ENCODE measurements at places on chromosomes 11 and 22.

DNA sequence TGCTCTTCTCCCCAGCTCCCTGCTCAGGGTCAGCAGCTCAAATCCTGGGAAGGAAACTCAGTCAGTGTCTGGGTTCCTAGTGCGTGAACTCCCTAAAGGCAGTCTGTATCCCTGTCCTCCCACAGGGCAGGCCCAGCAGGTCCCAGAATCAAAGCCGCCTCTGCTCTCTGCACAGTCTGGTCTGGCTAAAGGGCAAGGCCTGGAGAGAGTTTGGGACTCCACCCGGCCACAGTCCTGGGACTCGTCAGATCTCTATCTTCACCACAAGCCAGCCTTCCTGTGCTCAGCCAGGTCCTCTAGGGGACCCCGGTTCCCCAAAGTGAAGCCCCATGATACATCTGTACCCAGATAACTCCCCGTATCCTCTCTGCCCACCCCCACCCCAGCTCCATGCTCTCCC lies 56.2 kb upstream of the CSNK2A3 start:
- no peak overlapping the region for H3K27ac ChIP-seq
- H3K36me3 ChIP-seq = no peaks in the 10 kb centered on the region
- H3K27me3 ChIP-seq = peaks cover 6% of the 10 kb centered on the region
- no peak for DNase-seq
- peaks cover 26% of the 10 kb centered on the region for H3K4me1 ChIP-seq

DNA sequence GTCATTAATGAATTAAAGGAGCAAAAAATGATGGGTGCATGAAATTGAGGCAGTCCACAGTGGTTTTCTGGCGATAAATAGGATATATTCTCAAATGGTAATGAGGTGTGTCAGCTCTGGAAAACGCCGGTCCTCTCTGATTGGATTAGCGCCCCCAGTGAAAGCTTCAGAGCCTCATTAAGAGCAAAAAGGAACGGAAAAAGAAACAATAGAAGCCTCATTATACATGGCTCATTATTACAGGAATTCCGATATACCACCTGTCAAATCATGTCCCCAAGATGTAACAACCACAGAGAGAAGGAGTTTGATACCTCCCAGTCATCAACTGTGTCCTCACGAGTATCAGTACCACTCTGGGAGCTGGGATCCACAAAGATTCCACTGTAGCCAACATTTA lies 175.7 kb upstream of the PITPNB start:
- H3K27me3 ChIP-seq = no peaks in the 10 kb centered on the region
- H3K4me1 ChIP-seq = no peaks in the 10 kb centered on the region
- no peak for DNase-seq
- H3K4me3 ChIP-seq = no peak overlapping the region

DNA sequence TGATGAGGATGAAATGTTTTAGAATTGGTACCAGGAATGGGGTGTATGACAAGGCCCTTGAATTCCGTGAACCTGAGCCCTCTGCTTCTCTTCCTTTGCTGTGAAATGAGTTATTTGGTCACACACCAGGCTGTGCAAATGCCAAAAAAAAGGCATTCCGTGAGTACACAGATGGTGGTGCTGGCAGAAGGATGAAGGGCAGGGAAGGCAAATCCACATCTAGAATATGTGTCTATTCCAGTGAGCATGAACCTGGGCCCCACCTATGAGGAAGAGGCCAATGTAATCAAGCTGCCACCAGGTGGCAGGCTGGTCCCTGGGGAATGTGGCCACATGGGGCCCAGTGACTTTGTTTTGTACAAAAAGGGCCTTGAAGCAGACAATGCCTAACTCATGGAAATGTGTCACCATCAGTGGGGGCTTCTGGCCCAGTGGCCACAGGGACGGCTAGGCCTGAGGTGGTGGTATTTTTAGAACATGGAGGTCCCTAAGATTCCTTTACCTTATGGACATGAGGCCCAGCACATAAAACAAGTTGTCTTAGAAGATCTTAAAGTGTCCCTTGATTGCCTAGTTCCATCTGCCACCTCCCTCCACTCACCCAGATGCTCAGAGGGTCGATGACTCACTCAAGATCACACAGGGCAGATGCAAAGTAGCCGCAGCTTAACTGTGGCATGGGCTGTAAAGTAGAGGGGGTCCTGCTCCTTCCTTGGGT lies 3.9 kb upstream of the RNF215 start:
- peaks cover 29% of the 10 kb centered on the region for H3K4me1 ChIP-seq
- H3K27me3 ChIP-seq = no peaks in the 10 kb centered on the region
- no peaks in the 10 kb centered on the region for H3K36me3 ChIP-seq
- no peak overlapping the region for H3K4me3 ChIP-seq
- no peak overlapping the region for H3K27ac ChIP-seq

DNA sequence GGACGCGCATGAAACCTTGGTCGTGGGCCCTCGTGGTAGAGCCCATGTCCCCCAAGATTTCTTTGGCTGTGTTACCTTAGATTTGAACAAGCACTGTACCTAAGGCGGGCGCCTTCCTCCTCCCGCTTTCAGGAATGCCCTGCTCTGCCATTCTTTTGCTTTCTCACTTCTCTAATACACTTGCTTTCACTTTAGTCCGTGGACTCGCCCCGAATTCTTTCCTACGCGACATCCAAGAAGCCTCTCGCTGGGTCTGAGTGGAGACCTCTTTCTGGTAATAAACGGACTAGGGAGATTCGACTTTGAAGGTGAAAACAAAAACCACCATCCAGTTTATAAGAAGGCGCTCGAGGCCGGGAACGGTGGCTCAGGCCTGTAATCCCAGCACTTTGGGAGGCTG lies 1.2 kb upstream of the NUP50 start:
- no peaks in the 10 kb centered on the region for H3K27me3 ChIP-seq
- H3K4me3 ChIP-seq = peak overlapping the region; percentile 99
- peak overlapping the region; percentile 99 for H3K27ac ChIP-seq
- peaks cover 85% of the 10 kb centered on the region for H3K4me1 ChIP-seq

GRCh38 chr11:10455637-10456487 lies 798 bp downstream of the AMPD3 start:
- peak; percentile 25 for DNase-seq
- H3K27ac ChIP-seq = peak overlapping the region; percentile 68
- H3K4me3 ChIP-seq = no peak overlapping the region
- H3K4me1 ChIP-seq = peaks cover 66% of the 10 kb centered on the region
- no peaks in the 10 kb centered on the region for H3K36me3 ChIP-seq

GRCh38 chr22:35409783-35410662 lies 10.1 kb downstream of the MCM5 start:
- H3K36me3 ChIP-seq = peaks cover 6% of the 10 kb centered on the region
- H3K4me1 ChIP-seq = no peaks in the 10 kb centered on the region
- peak overlapping the region; percentile 63 for H3K27ac ChIP-seq
- DNase-seq = no peak

DNA sequence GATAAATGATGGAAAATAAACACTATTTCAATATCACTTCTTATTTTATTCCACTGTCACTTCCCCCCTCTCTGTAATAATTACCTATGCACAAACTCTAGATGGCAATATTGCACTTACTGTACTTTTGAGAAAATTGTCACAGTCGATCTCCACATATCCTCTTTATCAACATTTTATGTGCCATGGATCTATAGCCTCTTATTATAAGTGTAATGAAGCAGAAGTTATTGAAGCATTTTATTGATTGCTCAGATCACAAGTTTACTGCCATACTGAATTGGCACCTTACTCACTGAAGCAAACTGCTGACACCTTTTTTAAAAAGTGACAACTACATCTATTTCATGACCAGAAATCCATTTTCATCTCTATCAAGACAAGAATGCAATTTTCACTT lies 133.4 kb downstream of the DCDC1 start:
- no peaks in the 10 kb centered on the region for H3K4me1 ChIP-seq
- no peak overlapping the region for H3K4me3 ChIP-seq
- no peak for DNase-seq
- no peak overlapping the region for H3K27ac ChIP-seq
- H3K36me3 ChIP-seq = no peaks in the 10 kb centered on the region

DNA sequence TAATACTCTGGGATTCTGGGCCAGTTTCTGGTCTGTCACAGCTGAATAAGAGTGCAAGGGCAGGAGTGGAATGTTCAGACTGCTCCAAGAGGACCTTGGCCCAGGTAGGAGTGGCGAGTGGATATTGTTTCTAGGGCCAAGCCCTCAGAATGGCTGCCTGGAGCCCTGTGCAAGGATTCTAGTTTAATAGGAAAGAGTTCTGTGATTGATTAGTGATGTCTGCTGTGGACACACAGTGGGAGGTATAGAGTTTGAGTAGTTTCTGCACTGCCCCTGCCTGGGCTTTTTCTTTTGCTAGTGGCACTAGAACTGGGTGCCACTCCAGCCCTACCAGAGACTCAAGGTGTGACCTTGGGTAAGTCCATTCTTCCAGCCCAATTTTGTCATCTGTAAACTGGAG lies 9.7 kb upstream of the MPPED1 start:
- H3K4me3 ChIP-seq = no peak overlapping the region
- no peaks in the 10 kb centered on the region for H3K4me1 ChIP-seq
- no peaks in the 10 kb centered on the region for H3K27me3 ChIP-seq
- no peak for DNase-seq

DNA sequence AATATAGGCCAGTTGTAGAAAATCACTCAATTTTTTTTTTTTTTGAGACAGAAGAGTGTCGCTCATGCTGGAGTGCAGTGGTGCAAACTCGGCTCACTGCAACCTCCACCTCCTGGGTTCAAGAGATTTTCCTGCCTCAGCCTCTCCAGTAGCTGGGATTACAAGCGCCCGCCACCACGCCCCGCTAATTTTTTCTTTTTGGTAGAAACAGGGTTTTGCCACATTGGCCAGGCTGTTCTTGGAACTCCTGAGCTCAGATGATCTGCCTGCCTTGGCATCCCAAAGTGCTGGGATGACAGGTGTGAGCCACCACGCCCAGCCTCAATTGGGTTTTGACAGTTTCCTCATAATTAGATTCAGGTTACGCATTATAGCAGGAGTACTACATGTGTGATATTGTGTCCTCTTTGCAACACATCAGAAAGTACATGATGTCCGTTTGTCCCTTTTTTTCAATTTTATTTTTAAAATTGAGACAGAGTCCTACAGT lies 2.6 kb upstream of the ATP6V1E1 start:
- H3K4me1 ChIP-seq = peaks cover 13% of the 10 kb centered on the region
- H3K4me3 ChIP-seq = no peak overlapping the region
- no peak for DNase-seq
- H3K36me3 ChIP-seq = no peaks in the 10 kb centered on the region
- H3K27me3 ChIP-seq = no peaks in the 10 kb centered on the region

DNA sequence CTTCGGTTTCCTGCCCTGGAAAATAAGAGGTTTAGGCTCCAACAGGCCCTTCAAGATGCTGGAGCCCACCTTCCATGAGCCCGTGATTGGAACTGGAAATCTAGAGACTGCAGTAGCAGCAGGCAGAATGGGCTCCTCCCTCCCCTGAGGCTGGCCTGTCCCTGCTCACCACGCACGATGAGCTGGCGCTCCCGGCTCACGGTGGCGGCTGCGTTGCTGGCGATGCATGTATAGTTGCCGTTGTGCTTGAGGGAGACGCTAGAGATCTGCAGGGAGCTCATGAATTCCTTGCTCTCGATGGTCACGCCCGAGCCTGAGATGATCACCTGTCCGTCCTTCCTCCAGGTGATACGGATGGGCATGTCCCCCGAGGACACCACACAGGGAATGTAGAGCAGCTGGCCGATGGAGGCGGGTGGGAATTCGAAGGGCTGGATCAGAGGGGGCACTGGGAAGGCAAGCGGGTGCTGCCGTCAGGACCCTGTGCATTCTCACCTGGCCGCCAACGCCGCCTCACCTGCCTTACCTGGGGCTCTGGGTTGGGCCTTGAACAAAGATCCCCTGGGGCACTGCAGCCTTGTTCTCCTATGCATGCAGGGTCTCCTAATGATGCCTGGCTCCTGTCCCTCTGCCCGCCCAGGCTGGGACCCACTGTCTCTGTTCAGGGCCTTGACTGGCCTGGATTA lies 177.8 kb downstream of the CEP164 start:
- H3K4me3 ChIP-seq = no peak overlapping the region
- no peaks in the 10 kb centered on the region for H3K4me1 ChIP-seq
- DNase-seq = no peak
- H3K27ac ChIP-seq = no peak overlapping the region

DNA sequence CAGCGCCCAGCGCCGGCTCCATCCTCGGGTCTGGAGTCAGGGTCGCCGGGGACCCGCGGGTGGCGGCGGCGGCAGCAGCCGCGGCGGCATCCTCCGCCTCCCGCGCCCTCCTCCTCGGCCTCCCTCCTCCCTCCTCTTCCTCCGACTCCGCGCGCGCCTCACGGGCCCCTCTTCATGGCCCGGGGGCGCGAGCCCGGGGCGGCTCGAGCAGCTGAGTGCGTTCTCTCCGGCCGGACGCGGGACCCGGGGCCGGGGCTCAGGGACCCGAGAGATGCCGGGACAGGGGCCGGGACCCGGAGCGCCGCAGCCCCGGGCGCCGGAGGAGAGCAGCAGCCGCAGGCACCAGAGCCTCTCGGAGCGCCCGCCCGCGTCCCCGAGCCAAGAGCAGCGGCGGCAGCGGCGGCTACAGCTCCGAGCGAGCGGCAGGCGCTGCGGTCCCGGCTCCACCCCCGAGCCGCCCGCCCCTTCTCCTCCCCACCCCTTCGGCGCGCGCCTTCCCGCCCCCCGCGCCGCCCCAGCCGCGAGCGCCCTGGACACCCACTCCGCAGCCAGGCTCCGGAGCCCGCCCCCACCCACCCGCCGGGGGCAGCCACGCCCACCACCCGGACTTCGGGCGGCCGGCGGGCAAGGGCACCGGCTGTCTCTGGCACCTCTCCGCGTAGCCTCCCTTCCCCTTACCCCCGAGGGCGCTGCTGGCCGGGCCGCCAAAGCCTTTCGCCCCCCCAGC lies at the start of gene CHST1:
Gene CHST1 (minus strand): TSS at position 417 of the 727 bp plus-strand sequence. CDS start 14,699 bp downstream, outside the sequence.
- DNase-seq = no peak
- H3K27me3 ChIP-seq = peaks cover 23% of the 10 kb centered on the region
- H3K4me3 ChIP-seq = peak within 1 kb of the TSS; percentile 38
- no peaks in the 10 kb centered on the region for H3K36me3 ChIP-seq
- no peak within 1 kb of the TSS for H3K27ac ChIP-seq

DNA sequence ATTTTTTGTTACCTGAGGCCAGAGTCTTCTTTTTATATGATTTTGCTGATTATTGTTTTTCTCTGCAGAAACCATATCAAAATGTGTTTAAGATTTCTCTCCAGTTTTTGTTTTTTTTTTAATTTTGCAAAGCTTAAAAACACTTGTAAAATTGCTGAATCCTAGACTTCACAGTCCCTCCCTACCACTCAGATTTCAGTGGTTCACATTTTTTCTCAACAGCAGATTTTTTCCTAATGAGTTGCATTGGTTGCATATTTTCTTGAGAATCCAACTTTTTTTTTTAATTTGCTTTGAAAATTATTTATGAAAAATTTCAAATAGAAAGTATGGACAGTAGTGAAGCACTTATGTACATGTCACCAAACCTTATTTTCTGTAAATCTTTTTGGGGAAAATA lies 5.8 kb downstream of the ARL14EP start:
- H3K27me3 ChIP-seq = no peaks in the 10 kb centered on the region
- H3K4me3 ChIP-seq = no peak overlapping the region
- H3K27ac ChIP-seq = no peak overlapping the region
- H3K36me3 ChIP-seq = no peaks in the 10 kb centered on the region
- no peak for DNase-seq

DNA sequence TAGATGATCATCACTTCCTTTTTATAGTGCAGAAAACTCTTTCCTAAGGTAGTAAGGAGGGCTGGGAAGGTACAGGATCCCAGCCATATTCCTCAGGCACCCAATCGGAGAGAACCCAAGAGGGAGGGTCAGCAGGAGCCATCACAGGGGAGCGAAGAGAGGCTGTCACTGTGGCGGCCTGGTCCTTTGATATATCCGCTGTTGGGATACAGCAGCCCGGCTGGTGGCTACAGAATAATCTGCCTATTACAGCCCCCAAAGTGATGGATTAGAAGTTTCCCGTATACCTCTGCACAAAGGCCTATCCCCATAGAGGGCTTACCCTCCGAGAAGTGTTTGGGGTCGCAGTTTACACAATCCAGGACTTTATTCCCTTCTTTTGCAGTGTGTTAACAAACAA lies 48.5 kb downstream of the OR4D9 start:
- DNase-seq = no peak
- no peaks in the 10 kb centered on the region for H3K27me3 ChIP-seq
- H3K4me3 ChIP-seq = peak overlapping the region; percentile 68
- peaks cover 49% of the 10 kb centered on the region for H3K4me1 ChIP-seq
- H3K27ac ChIP-seq = peak overlapping the region; percentile 97

All from esophagus squamous epithelium (tissue), 5 donors.